ENCODE measurements at places on chromosomes 1 and 21.

DNA sequence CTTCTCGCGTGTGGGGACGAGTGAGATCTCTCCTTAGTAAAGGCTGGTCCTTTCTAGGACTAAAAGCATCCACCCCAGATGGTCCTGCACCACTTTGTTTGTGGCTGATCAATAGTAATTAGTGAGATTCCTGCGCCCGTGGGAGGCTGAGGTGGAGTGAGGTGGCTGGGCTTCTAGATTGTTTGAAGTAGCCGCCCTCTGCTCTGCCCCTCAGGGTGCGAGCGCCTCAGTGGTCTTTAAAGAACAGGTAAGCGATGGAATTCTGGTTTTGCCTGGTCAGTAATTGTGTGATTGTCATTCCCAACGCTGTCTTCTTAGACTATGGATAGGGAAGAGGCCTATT is 20.7 kb downstream of the PEX14 start:
- no peak for DNase-seq

- no peak for DNase-seq
Measured at GRCh38 chr1:61285371-61285885, 203.1 kb downstream of the NFIA start.

- DNase-seq = no peak
Measured at GRCh38 chr1:13581446-13581845, 2.2 kb upstream of the PDPN start.

- no peak for DNase-seq
Measured at GRCh38 chr1:8782001-8782620, 35.3 kb downstream of the RERE start.

DNA sequence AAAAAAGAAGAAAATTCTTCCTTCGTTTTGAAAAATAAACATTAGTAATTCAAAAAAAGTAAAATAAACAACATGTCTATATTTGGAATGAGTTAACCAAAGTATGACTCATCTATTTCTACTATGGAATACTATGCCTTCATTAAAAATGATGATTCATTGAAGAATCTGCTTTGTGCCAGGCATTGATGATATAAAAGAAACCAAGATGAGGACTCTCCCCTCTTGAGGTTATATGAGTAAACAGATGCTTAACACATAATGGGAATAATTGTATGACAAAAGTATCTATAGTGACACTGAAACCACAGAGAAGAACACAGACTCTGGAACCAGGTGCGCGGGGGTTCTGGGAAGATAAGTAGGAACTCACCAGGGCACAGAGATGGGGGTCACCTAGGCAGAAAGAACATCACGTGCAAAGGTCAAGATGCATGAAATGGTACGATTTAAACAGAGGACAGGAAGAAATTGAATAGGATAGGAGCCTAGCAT is 18.8 kb downstream of the ELF3 start:
- DNase-seq = no peak

GRCh38 chr1:186738926-186739325 is 58.7 kb upstream of the PTGS2 start:
- DNase-seq = no peak

DNA sequence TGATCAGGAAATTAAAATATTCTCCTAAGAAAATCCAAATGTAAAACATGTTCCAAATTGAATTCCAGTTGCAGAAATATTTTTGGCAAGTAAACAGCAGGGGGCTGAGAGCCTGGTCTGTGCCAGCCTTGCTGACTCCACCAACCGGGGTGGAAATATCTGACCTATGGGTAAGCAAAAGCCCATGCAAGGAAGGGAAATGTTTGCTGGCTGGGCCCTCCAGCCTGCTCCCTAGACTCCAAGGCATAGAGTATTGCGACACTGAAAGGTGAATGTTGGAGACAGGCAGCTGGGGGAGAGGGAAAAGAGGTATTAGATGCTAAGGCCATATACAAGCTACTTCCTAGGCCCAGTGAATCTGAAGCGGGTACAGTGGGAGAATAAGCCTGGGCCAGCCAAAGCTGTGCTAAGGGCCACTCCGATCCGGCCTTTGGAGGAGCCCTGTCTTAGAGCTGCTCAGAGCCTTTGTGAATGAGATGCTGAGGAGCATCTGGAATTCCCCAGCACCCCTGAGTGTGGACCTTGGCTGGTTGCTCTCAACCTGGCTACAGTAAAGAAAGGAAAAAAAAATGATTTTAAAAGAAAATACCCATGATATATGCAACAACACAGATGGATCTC is 24.9 kb upstream of the ATP1B1 start:
- DNase-seq = no peak

DNA sequence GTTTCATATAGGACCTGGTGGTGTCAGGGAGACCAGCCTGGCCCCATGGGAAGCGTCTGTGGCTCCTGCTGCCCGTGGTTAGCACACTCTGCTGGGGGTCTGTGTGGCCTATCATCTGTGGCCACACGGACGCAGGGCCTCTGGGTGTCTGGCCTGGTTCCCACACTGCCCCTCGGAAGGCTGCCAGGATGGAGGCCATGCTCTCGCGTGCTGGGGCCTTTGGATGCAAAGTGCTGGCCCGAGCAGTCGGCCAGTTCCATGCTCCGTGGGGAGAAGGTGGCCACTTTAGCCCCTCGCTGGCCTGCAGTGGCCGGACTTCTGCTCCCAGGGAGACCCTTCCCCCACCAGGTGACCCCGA is 20.8 kb upstream of the LRRC3 start:
- no peak for DNase-seq

DNA sequence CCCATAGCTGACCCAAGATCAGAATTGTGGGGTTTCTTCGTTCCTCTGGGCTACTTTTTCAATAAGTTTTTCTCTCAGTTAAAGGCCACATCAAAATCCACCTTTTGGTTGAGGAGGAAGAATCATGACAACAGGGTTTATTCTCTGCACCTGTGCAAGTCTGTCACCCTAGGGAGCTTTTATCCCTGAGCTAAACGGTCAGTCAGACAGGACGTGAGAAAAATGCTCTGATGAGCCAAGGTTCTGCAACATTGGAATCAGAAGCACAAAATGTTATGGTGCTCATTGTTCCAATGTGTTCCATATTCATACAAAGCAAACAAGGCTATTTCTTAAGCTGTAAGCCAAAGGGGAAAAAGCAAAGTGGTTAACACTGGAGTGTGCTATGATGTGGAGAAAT is 7.4 kb upstream of the ERICH3 start:
- DNase-seq = no peak

All from SW 1271 (cell line).